ENCODE measurements at places on chromosomes 11 and 22.

GRCh38 chr11:103920449-103920848, 116.0 kb upstream of the DDI1 start:
- DNase-seq: peak; percentile 73

DNA sequence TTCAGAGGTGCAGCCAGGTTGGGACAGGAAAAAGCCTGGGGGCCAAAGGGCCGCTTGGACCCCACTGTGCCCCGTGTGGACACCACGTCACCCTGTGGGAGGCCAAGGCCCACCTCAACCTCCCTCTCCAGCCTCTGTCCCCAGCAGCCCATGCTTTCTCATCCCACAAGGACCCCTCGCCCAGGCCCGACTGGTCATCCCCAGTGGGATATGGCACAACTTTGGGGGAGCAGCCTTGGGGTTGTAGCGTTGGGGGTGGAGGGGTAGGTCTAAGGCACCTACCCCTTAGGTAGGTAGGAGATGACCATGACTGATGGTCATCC, 44.0 kb downstream of the IGF2 start:
- DNase-seq: no peak

DNA sequence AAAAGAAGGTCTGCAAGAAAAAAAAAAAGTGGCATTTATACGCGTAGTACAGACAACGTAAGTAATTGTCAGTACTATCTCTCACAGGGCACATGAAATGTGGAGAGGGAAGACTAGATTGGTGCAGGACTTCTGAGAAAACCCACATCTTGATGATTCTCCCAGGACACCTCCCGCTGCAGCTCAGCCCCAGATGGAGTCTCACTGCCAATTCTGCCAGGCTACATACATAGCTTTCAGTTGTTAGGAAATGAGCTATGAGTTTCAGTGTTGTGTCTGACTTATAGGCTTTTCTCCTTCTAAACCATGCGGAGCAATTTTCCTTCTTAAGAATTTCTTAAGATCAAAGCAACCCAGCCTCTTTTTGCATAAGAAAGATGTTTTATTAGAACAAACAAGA, 9.6 kb downstream of the OR5A2 start:
- no peak for DNase-seq

DNA sequence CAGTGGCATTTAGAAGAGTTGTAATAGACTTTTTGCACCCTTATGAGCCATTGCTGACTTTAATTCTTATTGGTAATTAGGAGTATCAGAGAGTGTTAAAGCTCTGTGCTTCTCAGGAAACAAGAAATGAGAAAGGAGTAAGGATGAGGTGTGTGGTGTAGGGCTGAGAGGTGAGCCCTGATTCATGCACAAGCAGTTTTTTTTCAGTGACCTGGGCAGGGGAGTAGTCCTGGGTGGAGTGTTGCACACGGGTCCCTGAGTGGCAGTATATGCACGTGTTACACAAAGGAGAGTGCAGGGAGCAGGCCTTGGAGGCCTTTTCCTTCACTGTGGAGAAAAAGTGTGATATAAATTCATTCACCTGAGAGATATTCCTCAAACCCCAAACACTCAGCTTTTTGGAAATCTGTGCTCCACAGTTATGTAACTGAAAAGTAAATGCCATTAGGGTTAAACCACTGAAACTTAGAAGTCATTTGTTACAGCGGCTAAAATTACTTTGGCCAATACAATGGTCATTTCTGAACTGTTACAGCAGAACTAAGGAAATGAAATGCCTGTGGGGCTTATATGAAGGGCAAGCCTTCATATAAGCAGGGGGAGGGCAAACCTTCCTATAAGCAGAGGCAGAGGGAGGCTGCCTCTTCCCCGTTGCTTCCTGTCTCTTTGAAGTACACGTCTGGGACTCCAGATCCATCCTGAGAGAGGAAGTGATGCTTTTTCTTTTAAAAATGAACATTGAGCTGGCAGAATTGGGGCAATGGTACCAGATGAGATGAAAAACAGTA, 62.6 kb upstream of the OLFML1 start:
- DNase-seq: no peak

- DNase-seq: peak; percentile 39
These were observed 1.1 kb upstream of the NECTIN1 start for GRCh38 chr11:119729951-119730613.

GRCh38 chr11:75500742-75501141, 25.0 kb downstream of the GDPD5 start:
- no peak for DNase-seq

- DNase-seq: no peak
These were observed at the start of gene SAA2 for GRCh38 chr11:18248561-18248960. Gene SAA2, minus strand, starts transcription at chr11:18248668. Its CDS starts 657 bp downstream, at chr11:18248011.

DNA sequence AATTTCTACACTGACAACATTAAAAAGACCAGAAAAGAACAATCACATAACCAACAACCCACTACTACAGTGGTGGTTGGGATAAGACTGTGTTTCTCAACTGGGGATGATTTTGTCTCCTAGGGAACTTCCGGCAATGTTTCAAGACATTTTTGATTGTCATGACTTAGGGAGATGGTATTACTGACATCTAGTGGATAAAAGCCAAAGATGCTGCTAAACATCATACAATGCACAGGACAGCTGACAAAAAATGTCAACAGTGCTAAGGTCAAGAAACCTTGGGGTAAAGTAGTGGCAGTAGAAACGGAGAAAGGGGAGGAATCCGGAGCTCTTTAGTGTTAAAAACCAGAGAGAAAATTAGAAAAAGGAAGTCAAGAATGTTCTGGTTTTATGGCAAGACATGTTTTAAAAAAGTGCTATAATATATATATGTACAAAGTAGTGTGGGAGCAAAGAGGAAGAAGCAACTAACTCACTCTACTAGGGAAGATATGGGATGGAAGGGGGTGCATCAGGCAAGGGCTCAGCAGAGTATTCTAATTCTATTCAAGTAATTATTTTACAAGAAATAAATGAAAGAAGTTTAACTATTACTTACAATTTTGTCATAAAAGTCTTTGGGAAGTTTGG, 37.2 kb downstream of the CKAP5 start:
- peak; percentile 49 for DNase-seq

DNA sequence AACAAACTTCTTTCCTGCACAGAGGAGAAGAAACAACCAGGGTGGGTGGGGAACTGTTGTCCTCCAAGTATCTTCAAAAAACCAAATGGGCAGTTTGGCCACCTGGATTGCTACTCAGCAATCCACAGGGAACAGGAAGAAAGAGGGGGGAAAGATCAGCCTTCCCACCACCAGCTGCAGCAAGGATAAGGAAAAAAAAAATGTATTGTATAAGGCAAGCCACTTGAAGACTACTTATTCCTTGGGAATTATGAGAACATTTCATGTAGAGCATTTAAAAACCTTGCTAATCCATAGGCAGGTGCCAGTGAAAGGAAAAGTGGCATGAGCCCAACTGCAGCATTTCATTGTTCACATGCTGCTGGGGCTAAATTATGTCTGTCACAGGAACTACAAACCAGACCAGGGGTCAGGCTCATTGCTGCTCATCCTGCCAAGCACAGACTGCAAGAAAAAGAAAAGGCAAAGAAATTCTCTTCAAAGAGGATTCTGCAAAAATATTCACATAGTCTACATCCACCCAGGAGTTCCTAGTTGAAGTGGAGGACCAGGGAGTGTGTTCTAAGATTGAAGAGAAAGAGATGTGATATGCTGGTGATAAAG, 2.2 kb downstream of the RAB30 start:
- DNase-seq: no peak

DNA sequence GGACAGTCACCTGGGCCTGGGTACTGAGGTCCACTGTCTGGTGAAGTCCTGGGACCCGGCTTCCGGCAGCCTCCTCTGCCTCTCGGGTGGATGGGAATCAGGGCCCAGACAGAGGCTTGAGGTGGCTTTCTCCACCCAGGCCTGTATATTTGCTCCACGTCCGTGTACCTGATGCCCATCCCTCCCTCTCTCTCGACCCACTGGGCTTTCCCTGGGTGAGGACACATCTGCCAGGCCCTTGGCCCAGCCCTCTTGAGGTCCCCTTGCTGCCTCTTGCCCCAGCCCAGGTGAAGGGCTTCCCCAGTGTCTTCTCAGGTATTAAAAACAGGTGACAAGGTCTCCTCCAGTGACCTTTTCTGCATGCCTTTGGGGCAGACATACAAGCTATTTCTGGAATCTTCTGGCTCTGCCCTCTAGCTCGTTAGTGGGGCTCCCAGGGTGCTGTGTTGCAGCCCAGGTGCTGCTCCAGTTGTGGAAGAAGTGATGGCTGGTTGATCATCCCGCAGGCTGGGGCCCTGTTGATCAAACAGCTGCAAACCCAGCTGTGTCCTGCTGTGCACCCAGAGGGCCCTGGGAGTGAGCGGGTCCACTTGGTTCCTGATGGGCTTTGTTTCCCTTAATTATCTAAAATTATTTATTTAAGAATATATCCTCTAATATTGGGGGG, 25.5 kb upstream of the ACR start:
- no peak for DNase-seq

DNA sequence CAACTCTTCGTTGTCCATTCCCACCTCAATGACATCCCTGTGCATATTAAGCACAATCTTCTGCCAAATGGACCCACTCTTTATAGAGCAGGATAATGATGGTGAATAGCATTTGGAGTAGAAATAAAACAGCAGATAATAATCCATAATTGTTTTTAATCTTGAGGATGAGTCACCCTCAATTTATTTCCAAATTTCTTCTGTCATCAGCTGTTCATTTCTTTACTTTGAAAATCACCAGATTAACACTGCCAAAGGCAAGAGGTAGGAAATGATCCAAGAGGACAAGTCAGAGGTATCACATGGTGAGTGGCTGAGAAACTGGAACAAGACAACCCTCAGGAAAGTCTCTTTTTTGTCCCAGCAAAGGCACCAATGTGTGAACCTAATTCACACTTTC, 7.3 kb upstream of the AMBRA1 start:
- peak; percentile 22 for DNase-seq

GRCh38 chr11:33476945-33477606, 219.9 kb downstream of the HIPK3 start:
- peak; percentile 50 for DNase-seq

- peak; percentile 14 for DNase-seq
These were observed at the start of gene MCHR1 for GRCh38 chr22:40679249-40679963. Gene MCHR1, plus strand, starts transcription at chr22:40679484. Its CDS starts 169 bp downstream, at chr22:40679653.

- peak; percentile 60 for DNase-seq
These were observed 5.2 kb downstream of the MAML2 start for GRCh38 chr11:96337541-96338431.

DNA sequence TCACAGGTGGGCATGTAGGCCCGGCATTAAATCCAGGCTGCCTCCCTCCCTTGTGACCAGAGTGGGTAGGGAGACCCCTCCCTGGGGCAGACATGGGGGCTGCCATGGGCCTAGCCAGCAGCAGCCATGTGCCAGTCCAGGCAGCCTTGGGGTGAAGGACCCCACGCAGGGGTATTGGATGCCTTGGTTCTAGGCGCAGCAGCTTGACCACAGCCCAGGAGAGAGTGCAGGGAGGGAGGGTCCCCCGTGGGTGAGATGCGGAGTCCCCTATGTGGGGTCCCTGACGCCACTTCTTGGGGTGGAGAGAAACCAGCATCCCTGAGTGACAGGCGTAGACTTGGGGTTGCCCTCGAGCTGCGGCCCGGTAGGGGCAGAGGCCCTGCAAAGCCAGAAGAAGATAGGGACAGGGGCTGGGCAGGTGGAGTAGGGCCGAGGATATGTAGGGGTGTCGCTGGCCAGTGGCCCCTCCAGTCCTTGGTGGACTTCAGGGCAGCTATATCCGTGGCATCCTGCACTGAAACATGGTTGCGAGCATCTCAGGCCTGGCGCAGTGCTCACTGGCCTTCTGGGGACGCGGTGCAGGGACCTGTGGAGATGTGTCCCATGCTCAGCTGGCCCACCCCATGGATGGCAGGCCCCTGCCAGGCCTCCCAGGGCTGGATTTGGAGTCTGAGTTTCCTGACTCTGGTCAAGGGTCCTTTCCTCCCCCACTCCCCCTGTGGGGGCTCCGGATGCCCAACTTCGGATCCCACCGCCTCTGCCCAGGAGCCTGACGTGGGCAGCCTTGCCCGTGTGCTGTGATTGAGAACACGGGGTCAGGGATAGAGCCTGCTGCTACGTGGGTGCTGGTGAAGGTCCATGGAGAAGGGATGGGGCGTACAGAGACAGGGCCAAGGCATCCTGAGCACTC, 1179.8 kb downstream of the BRD1 start:
- no peak for DNase-seq

DNA sequence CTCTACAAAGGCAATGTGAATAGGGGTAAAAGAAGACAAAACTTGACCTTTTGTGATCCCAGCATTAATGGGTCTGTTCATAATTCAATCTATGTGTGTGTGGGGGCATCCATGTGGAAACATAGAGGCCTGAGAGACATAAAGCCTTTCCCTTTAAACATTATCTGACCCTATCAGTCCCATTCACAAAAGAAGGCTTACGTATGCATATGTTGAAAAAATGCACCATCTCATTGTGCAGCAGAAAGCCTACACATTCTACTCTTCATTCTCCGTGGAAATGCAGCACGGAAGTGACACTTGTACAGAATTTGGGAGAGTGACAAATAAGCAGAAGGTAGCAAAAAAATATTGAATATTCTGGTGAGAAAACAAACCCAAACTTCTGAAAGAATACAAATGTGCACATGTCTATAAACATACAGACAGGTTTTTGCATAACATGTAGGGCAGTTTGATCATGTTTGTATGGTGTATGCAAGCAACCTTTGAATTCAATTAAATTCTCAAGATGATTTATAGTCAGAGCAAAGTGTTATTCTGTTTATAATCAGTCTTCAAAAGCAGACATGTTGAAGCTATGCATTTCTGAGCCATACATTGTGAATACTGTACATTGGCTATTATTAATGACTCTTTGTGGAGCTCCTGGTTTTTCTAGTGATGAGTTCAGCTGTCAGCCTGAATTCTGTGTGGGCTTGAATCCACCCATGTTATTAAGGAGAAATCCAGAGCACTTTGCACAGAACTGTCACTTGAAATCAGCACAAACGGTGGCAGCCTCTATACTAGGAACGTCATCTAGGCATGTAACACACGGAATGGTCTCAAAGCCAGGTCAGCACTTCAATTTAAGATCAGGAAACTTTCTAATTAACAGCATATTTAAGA, 236.8 kb downstream of the DCDC1 start:
- DNase-seq: no peak

- peak; percentile 40 for DNase-seq
These were observed 27.9 kb upstream of the RASL10A start for GRCh38 chr22:29343313-29343805.

- peak; percentile 89 for DNase-seq
These were observed 130.5 kb upstream of the C11orf58 start for GRCh38 chr11:16607675-16608644.

DNA sequence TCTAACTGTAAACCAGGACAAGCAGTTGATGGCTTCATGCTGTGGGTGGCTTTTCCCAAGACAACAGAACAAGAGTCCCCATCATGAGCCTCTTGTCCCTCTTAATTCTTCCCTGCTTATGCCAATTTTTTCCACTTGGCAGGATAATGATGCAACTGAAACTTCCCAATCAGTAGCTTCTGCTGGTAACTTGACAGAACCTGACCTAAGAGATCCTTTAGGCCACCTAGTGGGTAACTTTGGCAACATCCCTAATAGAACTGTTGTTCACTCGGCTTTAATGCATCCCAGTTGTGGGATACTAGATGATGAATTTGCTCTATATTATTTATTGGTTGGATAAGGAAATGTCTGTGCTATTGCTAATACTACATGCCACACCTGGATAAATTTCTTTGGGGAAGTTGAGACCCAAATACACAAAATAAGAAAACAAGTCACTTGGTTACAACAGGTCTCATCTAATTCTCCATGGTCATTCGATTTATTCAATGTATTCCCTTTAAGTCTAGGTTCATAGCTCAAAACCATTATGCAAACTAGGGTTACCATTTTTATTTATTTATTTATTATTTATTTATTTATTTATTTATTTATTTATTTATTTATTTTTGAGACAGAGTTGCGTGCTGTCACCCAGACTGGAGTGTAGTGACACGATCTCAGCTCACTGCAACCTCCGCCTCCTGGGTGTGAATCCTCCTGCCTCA, 41.4 kb upstream of the NFAM1 start:
- DNase-seq: peak; percentile 63
